ENCODE measurements at places on chromosomes 13 and 19.

DNA sequence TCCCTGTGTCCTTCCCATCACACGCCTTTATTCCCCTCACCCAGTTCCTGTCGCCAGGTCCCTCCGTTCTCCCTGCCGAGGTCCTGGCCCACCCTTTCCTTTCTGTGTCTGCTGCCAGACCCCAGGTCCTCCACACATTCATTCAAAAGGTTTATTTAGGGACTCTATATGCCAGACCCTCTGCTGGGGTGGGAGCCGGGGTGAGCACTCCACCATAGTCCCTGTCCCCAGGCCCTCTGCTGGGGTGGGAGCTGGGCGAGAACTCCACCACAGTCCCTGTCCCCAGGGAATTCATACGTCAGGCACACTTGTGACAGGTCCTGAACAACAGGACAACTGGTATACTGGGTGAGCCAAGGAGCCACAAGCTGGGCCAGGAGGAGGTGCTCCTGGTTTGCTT lies 34.4 kb upstream of the TUBGCP3 start:
- DNase-seq = no peak

DNA sequence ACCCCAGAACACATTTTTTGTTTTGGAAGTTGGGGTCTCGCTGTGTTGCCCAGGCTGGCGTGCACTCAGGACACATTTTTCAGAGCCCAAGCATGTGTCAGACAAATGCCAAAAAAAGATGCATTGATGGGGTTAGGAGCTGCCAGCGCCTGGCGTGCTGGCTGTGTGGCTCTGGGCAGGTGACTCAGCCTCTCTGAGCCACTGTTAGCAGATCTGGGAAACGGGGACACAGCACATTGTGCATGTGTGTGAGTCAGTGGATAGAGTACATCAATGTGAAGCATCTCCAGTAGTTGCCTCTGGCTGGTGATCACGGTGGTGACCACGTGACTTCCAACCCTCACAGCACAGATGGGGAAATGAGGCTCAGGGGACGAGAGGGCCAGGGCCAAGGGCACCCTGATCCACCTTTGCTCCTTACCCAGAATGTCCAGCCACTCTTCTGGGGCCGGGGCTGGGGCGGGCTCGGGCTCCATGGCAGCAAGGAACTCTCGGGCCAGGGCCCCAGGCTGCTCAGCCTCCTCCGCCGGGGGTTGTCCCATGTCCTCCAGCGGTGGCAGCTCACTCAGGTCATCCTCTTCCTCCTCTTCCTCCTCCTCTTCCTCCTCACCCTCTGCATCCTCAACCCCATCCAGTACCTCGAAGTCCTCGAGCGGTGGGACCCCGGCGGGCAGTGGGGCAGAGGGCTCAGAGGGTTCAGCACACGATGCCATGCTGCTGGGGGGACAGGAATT lies 1.9 kb downstream of the FKBP8 start:
- DNase-seq = no peak

DNA sequence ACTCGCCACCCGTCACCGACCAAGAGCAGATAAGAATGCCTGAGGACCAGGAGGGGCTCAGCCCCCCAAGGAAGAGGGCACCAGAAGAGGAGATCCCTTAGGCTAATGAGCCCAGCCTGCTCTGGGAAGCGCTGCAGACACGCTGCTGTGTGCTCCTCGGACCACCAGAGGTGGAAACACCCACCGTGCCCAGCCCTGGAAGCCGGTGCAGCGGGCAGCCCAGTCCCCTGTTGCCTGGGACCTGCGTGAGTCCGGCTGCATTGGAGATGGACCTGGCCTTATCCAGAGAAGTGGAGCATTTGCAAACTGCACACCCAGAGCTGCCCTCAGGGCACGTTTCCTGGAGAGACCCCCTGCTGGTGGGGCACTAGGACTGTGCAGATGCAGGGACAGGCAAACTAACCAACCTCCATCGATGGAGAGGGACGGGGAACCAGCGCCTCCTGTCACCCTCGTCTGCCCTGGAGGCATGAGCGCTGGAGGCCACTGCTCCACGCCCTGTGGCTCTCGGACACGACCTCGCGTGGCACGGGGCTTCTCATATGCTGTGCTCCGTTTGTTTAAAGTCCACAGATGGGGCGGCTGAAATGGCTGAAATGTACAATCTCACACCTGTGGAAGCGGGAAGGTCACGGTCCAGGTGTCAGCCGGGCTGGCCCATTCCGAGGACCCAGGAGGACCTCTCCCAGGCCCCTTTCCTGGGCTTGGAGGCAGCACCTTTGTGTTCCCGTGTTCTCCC lies 153.9 kb downstream of the KDM4B start:
- no peak for DNase-seq

GRCh38 chr13:107865643-107866031 lies 349.7 kb downstream of the LIG4 start:
- no peak for DNase-seq

GRCh38 chr19:1634242-1634937 lies 18.0 kb downstream of the TCF3 start:
- DNase-seq = no peak

GRCh38 chr13:64078025-64078424 lies 2662.4 kb upstream of the PCDH20 start:
- DNase-seq = no peak

GRCh38 chr13:50275392-50276063 lies 260.3 kb downstream of the KCNRG start:
- DNase-seq = no peak
